AG04449 (cell line): ENCODE measurements at places on chromosomes 3 and 15.

- no peak for DNase-seq
Observed at GRCh38 chr3:8784676-8785435, 15.4 kb upstream of the OXTR start.

- DNase-seq = no peak
Observed at GRCh38 chr15:45527086-45527485, 4.5 kb upstream of the SLC30A4 start.

GRCh38 chr15:95019907-95020306 lies 788.5 kb downstream of the MCTP2 start:
- no peak for DNase-seq

GRCh38 chr3:111284503-111285183 lies 213.0 kb downstream of the NECTIN3 start:
- DNase-seq = no peak

DNA sequence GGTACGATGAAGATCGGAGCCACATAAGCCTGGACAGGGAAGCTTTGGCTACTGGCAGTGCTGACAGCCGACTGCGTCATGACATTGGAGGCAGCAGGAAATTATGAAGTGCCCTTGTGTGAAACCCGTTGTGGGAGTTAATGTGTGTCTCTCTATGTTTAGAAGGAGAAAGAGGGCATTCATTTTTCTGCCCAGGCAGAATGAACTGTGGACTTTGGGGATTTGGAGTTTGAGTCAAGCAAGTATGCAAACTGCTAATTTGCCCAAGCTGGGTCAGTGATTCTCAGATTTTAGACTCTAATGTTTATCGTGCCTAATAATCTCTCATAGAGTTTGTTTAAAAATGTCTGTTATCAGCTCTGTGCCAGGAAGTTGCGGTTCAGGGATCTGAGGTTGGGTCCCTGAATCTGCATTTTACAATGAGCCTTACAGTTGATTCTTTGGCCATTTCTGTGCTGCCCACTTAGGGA lies 5.6 kb downstream of the CTXND1 start:
- no peak for DNase-seq
